ENCODE measurements at places on chromosomes 16 and 17.

- DNase-seq: peak; percentile 34
Observed at GRCh38 chr16:31400191-31400590, 7.1 kb downstream of the ITGAD start.

- DNase-seq: no peak
Observed at GRCh38 chr16:89990799-89991198, 28.5 kb downstream of the DBNDD1 start.

DNA sequence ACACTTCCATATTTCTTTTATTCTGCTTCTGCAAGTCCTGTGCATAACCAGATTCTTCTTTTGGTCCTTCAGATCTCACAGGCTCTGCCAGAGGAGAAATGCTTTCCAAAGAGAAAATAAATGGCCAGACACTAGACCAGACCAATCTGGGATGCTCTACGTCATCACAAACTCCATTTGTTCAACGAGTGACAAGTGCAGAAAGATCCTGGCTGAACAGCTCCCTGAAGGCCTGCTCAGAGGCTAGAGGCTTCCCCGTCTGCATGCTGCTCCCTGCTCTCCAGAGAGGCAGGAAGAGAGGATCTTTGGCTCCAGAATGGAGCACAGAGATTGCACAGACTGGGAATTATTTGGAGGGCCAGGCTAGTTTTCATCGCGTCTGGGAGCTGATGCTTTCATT is 232.7 kb downstream of the MAF start:
- no peak for DNase-seq

GRCh38 chr17:60747069-60747808 is 69.6 kb downstream of the BCAS3 start:
- no peak for DNase-seq

DNA sequence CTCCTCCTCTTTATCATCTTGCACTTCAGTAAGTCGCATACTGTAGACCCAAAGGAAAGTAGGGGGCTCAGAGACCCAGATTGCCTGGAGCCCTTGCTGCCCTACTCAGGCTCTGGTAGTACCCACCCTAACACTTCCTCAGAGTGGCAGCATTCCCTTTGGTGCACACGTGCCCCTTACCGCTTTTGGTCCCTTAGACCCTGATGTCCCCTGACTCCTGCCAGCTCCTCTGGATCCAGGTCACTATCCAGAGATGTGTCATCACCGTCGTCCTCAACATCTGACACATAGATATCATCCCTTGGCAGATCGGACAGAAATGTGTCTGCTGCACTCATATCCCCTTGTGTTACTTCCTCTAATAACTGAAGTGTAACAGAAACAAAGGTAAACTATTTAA is 5.4 kb upstream of the PSMC5 start:
- DNase-seq: no peak

DNA sequence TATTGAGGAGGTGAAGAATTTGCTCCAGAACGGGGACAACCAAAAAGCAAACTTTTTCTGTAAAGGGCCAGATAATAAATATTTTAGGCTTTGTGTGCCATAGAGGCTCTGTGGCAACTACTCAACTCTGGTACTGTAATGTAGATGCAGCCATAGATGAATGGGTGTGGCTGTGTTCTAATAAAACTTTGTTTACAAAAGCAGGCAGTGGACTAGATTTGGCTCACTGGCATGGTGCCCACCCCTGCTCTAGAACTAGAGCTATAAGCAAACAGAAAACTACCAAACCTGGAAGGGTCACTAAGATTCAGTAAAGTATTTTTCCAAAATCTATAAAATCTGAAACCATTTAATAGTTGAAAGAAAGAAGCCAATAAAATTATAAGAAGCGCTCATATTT is 24.6 kb upstream of the SMURF2 start:
- no peak for DNase-seq

GRCh38 chr16:1787322-1788094 is 4.7 kb downstream of the NUBP2 start:
- no peak for DNase-seq
